ENCODE measurements at places on chromosomes 3 and 15. TPM values are rescaled to one million over a fixed set of nuclear protein-coding genes. Genes with fewer than 3 reads are reported as not detected.

MYRIP gene
- total RNA-seq: 2.7 TPM

CCR8 gene
- total RNA-seq: not detected

- DNase-seq: no peak
Observed at GRCh38 chr3:106765342-106765741, 611.9 kb upstream of the CCDC54 start.

DNA sequence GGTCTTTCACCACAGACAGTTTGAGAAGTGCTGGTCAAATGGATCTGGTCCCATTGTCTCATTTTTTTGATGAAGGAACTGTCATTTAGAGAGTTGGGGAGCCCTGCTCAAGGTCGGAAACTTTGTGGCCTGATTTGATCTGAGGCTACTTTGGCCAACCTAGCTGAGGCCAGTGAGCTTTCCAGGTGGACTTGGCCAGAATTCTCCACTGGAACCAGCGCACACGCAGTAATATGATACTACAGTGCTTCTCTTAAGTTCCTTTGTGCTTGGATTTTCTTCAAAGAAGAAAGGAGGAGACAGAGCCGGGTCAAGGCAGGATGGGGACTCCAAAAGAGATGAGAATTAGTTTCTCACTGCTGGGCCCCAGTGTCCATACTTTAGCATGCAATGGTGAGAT, 50.5 kb downstream of the CCNB2 start:
- no peak for DNase-seq

SPESP1 gene
- 1.7 TPM for total RNA-seq

LTF gene
- total RNA-seq: 4.6 TPM

CTNNB1 gene
- 495 TPM for total RNA-seq

GRCh38 chr3:25038922-25039321, 389.1 kb upstream of the RARB start:
- DNase-seq: no peak

GOLGA6L6 gene
- total RNA-seq: not detected

- no peak for DNase-seq
Observed at GRCh38 chr15:38225381-38225780, 27.3 kb upstream of the SPRED1 start.

FILIP1L gene
- 64.0 TPM for total RNA-seq

UCN2 gene
- not detected for total RNA-seq

ACAP2 gene
- total RNA-seq: 45.6 TPM

- DNase-seq: no peak
Observed at GRCh38 chr3:177776661-177777101, 579.4 kb upstream of the TBL1XR1 start.

- DNase-seq: no peak
Observed at GRCh38 chr3:196232154-196232881, 16.0 kb downstream of the SLC51A start.

DNA sequence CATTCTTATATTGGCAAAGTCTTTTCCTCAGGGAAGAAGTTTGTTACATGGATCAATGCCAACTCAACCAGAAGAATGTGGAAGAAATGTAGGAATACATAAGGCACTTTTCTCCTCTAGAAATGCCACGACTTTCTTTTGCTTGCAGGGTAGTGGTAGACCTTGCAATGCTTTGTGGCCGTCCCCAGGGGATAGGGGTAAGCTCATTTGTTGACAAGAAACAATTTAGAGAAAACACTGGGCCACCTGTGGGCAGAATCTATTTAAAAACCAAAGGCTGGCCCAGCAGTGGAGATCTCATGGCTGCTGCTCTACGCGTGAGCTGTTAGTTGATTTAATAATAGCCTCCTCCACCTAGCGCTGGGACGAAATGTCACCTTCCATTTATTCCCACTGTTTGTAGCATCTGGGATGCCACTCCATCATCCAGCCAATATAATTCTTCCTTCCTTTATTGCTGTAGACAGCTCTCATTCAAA, 64.6 kb upstream of the PFN2 start:
- no peak for DNase-seq

DNA sequence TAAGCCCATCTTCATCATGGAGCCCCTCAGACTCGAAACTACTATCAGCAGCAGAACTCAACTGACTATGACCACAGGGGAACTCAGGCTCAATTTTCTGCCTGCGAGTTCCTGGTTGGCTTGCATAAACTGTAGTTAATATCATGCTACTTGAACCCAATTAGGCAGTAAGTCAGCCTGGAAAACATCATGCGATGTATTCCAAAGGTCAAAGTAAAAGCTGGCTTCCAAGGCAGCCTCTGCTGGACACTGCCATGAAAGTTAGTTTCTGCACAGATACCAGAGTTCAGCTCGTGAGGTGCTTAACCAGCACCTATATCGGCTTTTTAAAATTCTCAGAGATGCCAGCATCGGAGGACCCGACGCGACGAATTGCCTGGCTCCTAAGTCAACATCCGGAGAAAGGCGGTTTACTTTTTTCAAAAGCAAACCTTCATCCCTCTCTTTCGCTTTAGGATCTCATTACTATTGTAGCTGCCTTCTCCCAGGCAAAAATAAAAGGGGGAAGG, 3.8 kb downstream of the ANP32A start:
- DNase-seq: no peak

GRCh38 chr15:90266061-90266431, 574 bp downstream of the NGRN start:
- DNase-seq: no peak
